ENCODE measurements at places on chromosomes 5 and 9.

DNA sequence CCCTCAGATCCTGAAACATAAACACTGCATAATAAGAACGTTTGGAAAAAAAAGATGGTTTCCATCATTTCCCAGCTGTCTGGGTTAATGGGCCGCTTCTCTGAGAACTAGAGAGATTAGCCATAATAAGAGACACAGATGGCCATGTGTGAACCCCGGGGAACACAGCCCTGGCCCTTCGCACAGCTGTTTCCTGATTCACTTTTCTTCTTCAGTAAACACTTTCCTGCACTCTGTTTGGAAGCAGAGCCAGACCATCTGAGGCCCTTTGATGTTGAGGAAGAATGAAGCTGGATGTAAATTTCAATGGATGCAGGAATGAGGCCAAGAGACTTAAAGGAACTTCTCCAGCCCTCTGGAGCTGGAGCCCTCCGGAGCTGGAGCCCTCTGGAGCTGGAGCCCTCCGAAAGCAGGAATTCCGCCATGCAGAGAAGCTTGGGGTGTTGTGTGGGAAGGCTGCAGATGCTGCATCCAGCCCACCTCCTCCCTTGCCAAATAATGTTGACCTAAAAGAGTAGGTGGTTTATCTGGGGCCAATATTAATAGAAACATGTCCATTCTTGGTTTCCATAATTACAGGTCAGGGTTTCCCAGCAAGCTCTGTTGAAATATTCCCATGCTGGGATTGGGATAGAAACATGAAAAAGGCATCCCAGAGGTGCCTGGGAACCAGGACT, 218.9 kb downstream of the NXNL2 start:
- DNase-seq, result peak; percentile 62

DNA sequence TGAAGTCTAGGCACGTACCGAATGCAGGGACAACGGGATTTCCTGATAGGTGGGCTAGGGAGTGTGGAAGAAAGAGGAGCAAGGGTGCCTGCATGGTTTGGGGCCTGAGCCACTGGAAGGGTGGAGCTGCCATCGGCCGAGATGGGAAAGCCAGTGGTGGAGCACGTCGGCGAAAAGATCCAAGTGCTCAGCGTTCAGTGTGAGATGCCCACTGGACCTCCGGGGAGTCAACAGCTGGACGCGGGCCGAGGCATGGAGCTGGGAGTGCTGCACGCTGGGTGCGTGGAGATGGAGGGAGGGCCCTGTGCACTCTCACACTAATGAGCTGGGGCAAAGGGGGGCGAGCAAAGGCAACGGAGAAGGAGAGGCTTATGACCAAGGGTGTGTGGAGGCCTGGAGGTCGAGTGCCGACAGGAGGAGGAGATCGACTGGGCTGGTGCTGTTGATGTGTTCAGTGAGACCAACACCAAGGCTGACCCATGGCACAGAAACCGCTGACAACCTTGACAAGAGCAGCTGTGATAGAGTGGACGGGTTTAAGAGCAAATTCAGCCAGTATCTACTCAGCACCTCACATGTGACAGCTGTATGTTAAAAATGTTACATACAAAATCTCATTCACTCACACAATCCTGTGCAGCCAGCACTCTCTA, 85.7 kb downstream of the STK10 start:
- DNase-seq, result no peak

- no peak for DNase-seq
Observed at GRCh38 chr5:59423021-59423420, 470.5 kb downstream of the PDE4D start.

DNA sequence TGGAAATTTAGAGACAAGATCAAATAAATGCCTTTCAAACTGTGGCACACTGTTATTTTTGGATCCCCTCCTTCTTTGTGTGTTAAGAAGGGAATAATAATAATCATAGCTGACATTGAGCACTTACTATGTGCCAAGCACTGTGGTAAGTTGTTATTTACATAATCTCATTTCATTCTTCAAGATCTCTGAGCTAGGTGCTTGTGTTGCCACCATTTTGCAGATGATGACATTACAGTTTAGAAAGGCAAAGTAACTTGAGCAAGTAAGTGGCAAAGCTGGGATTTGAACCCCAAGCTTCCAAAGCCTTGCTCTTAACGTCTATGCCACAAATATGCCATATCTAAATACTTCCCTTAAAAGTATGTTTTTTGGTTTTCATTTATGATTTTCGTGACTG, 121.8 kb upstream of the TMEM161B start:
- no peak for DNase-seq

- DNase-seq, result no peak
Observed at GRCh38 chr5:66967102-66967501, 229.5 kb downstream of the CD180 start.

DNA sequence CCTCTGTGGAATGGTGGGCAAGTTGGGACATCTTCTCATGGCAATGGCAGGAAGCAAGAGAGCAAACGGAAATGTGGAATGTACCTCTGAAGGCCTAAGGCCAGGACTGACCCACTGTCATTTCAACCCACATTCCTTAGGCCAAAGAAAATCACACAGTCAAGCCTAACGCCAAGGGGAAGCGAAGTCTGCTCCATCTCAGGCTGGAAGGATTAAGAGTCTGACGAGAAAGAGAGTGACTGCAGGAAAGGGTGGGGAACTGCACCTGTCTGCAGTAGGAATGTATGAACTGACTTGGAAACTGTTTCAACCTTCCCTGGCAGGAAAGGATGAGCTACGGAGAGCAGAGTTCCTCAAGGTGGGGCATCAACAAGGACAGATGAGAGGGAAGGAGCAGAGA, 90.2 kb upstream of the TAS2R1 start:
- DNase-seq, result no peak

GRCh38 chr5:137938751-137939143, 49.5 kb downstream of the PKD2L2 start:
- no peak for DNase-seq

- DNase-seq, result no peak
Observed at GRCh38 chr5:146623666-146624065, 107.7 kb upstream of the GPR151 start.

DNA sequence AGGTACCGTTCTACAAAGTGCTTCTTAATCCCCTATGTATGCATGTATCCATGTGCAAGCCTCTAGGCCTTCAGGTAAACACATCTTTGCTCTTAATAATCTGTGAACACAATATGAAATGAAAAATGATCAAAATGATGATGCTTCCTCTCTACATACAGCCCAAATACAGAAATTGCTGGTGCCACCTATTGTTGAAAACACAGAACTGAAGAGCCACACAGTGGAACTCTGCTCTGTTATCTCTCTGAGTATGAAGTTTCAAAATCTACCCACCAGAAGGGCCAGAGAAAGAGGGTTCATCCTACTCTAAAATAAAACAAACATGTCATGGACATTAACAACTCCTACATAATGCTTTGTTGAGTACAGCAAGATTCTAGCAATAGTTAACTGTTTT, 71.3 kb downstream of the GLIS3 start:
- DNase-seq, result peak; percentile 34

DNA sequence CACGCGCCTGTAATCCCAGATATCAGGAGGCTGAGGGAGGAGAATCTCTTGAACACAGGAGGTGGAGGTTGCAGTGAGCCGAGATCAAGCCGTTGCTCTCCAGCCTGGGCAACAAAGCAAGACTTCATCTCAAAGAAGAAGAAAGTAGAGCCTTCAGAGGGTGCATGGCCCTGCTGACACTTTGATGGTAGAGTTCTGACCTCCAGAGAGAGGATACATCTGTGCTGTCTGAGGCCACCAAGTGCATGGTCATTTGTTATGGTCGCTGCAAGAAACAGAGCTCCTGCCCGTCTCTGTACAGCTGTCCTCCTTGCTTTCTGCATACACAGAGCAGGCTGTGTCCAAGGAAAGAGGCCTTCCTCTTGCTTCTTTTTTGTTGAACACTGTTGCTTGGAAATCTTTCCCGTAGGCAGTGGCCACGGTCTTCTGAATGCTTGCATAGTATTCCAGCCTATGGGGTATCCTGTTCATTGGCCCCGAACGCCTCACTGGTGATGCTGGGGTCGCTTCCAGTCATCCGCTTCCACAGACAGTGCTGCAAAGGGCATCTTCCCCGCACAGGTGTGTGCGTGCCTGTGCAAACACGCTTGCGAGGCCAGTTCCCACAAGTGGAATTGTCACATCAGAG, 36.8 kb upstream of the UNC5A start:
- DNase-seq, result no peak

DNA sequence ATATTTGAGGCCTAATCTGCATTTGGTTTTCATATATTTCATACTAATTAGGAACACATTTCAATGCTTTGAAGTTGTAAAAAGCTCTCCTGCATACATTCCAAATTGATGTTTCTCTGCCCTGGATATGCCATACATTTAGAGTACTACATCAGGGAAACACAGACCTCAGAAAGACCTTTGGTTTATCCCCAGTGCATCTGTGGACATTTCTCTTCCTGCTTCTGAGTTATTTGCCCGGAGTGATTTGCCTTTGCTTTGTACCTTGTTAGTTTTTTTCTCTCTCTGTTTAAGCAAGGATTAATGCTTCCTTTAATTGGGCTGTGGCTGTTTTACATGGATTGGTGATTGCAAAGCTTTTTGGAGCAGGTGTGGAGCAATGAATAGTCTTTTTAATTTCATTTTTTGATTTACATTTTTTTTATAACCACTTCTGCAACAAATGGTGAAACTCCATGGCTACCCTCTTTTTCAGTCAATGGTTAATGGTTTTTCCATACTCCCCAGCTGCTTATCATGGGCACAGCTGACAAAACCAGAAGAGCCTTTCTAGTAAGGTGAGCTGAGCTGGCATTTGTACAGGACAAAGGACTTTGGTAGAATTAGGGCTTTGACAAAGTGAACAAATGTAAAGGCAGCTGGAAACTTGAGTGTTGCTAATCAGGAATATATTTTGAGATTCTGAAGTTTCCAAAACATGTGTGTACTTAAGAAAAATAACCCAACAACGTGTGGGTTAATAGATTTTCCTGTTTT, 54.2 kb downstream of the ZSWIM6 start:
- DNase-seq, result no peak

DNA sequence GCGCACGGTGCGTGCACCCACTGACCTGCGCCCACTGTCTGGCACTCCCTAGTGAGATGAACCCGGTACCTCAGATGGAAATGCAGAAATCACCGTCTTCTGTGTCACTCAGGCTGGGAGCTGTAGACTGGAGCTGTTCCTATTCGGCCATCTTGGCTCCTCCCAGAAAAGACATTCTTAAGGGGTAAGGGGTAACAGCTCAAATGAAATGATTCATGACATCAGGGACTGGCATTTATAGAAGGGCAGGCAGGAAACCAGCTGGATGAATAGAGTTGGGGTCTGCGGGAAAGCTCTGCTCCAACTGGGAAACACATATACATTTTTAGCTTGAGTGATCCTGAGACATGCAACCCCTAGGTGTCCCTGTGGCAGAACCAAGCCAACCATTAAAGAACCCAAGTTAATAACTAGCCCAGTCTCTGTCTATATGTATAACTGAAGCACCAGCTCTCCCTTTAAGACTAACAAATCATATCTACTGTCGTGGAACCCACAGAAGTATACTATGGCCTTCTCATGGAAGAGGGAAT, 119.3 kb downstream of the LMNB1 start:
- DNase-seq, result no peak

DNA sequence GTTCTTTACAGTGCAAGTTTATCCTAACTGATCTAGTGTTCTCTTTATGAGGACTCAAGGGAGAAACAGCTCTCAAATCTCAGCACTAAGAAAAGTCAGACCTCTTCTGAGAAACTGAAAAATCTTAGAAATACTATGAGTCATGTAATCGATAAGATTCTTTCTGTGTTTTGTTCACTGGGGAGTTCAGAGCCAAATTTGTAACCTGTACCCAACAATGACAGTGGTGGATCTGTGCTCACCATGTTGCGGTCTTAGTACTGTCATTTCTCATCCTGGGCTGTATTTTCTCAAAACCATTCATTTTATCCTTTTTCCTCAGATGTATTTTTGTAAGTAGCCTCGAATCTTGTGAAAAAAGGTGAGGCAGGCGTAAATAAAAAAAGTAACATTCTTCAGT, 146.4 kb downstream of the ACER2 start:
- DNase-seq, result no peak

DNA sequence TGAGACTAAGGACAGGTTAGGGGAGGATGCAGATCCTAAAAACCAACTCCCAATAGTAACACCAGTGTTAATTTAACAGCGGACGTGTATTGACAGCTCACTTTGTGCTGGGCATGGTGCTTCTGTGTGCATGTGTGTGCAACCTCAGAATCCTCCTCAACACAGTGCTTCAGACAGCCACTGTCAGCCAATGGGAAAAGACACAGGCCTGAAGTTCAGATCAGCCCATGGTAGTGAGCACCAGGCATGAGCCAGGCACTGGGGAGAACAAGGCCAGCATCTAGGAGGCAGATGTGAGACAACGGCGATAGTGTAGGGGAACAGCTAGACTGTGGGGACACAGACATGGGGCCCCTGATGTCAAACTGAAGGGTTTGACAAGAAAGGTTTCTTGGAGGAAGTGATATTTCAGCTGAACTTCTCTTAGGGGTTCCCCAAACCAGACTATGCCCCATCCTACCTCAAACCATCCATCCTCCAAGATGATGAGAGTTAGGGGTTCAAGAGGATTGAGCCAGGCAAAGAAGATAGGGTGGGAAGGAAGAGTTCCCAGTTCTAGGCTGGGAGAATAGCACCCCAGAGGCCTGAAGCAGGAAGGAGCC, 71.5 kb upstream of the PSD2 start:
- DNase-seq, result no peak

- DNase-seq, result no peak
Observed at GRCh38 chr9:18023332-18023731, 444.5 kb downstream of the SH3GL2 start.

GRCh38 chr9:107018861-107019545, 156.0 kb downstream of the ZNF462 start:
- DNase-seq, result no peak

DNA sequence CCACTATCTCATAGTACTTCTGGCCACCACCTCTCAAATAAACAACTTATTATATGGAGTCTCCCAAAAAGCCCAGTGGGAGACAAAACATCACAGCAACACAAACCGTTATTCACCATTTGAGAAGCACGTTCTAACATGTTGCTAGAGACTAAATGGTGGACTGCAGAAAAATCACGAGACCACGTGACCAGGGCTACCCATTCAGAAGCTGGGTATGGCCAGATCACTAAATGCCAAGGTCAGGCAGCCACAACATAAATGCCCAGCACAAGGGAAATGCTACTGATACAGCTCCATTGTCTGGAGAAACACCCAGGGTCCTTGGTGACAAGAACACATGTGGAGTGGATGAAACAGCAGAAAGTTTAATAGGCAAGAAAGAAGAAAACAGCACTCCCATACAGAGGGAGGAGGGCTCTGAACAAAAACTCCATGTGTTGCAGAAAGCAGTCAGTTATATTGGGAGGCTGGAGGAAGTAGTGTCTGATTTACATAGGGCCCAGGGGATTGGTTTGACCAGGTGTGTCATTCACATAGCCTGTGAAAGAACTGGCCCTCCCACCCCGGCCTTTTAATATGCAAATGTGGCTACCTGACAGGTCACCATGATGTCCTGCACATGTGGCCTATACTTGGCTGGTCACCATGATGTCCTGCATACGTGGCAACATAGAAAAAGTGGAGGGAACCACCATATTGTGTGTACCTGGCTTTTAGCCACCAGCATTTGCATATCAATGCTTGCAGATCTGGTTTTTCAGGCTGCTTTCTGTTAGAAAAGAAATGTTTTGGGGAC, 97.2 kb downstream of the TRIM36 start:
- DNase-seq, result no peak

GRCh38 chr9:1300941-1301340, 250.8 kb downstream of the DMRT2 start:
- DNase-seq, result no peak
